Stimulated activated CD8-positive, alpha-beta memory T cell treated with anti-CD3 and anti-CD28 coated beads, Interleukin-4, amount 100 ng/mL, for 1 hour (primary cell): ENCODE measurements at places on chromosomes 4 and X.
A peak's percentile ranks its signal among the peaks of the same experiment; 100 is the strongest.

GRCh38 chrX:25131055-25131454 is 115.3 kb upstream of the ARX start:
- no peak for DNase-seq

DNA sequence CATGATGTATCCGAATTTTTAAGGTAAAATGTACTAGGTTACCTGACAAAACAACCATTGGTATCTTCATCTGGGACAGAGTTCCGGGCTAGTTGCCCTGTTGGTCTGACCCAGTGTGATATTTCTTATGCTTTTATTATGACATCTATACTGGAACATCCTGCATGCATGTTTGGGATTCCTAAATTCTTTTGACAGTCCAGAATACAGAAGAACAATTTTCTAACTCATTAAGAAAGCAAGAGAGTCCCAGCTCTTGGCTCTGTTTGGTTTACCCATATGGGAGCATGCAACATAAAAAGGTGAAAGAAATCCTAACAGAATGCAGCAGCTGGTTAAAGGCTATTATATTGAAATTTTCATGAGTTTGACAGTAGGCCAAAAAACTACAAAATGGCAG is 247.7 kb upstream of the FTHL17 start:
- DNase-seq = no peak

- no peak for DNase-seq
These were observed 396.2 kb upstream of the F9 start for GRCh38 chrX:139134316-139134715.

- DNase-seq = no peak
These were observed 1440.2 kb downstream of the ADGRL3 start for GRCh38 chr4:62640296-62640695.

DNA sequence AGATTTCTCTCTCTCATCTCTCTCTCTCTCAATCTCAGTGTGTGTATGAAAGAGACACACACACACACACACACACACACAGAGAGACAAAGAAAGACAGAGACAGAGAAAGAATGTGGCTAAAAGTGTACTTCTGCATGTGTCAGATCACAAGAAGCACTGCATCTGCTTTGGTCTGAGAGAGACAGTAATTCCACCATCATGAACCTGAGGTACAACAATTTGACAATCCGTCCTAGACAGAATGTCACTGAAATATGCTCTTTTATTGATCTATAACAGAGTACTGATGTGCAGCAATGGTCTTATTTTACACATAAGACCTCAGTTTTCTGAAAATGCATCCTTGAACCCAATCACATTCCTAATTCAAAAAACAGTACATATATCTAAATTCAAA is 576.2 kb upstream of the SMIM31 start:
- no peak for DNase-seq

- peak; percentile 15 for DNase-seq
These were observed 2.5 kb downstream of the CACNA1F start for GRCh38 chrX:49230500-49231232.
